ENCODE measurements at places on chromosomes 1 and 21. TPM values are rescaled to one million over a fixed set of nuclear protein-coding genes. Genes with fewer than 3 reads are reported as not detected.

GRCh38 chr1:92026806-92027205, 3.0 kb upstream of the EPHX4 start:
- no peak for DNase-seq

IGSF9 gene
- total RNA-seq = 12.4 TPM

DNA sequence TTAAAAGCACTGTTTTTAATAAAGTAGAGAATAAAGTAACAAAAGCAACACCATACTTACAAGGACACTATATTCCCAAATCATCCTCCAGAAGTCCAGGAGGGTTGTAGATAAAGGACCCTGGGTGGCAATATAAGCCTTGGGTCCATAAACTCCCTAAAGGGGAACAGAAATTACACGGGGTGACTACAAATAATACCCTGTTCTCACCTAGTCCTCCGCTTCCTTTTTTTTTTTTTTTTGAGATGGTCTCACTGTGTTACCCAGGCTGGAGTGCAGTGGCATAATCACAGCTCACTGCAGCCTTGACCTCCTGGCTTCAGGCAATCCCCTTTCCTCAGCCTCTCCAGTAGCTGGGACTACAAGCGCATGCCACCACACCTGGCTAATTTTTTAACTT, 13.1 kb downstream of the PTPN22 start:
- no peak for DNase-seq

DNA sequence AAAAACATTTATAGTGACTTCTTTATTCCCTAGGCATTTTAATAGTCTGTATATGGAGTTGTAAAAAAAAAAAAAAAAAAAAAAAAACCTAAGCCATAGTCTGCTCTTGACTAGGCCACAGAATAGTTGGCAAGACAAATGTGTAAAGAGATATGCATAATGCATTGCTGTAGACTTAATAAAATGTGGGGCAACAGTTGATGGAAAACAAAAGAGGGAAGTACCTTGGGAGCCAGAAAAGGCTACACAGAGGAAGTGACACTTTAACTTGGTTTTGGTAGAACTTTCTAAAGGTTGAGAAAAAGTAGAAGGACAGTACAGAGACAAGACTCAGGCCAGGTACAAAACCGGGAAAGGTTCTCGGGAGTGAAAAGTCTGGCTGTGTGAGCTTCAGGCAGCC, 802.9 kb upstream of the ADAMTS5 start:
- no peak for DNase-seq

- no peak for DNase-seq
These were observed 450.7 kb downstream of the NEGR1 start for GRCh38 chr1:71831646-71832045.

TMPRSS15 gene
- not detected for total RNA-seq

DNA sequence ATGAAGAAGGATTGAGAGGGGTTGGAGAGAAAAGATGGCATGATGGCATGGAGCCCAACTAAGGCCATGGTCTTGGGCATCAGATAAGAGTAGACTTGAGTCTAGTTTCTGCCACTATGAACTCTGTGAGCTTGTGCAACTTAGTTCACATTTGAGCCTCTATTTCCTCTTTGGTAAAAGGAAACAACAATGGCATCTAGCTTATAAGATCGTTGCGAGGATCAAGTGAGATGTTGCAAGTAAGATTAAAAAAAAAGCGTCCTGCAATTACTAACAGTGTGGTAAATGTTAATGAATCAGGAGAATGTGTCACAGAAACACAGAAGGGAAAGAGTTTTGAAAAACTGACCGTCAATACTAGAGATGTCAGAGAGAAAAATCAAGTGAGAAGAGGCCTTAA, 202.9 kb upstream of the FGGY start:
- DNase-seq = no peak

All from mucosa of gallbladder (tissue), 1 donor.